Naive B cell (primary cell): ENCODE measurements at places on chromosomes 6 and 20. TPM values are rescaled to one million over a fixed set of nuclear protein-coding genes. Genes with fewer than 3 reads are reported as not detected.
A peak's percentile ranks its signal among the peaks of the same experiment; 100 is the strongest.

The PNPLA1 gene
- polyA plus RNA-seq: not detected

The ITPA gene
- 49.1 TPM for polyA plus RNA-seq

The MARCKS gene
- 7.7 TPM for polyA plus RNA-seq

The RBM38 gene
- 139 TPM for polyA plus RNA-seq

The TRIM31 gene
- polyA plus RNA-seq: not detected

DNA sequence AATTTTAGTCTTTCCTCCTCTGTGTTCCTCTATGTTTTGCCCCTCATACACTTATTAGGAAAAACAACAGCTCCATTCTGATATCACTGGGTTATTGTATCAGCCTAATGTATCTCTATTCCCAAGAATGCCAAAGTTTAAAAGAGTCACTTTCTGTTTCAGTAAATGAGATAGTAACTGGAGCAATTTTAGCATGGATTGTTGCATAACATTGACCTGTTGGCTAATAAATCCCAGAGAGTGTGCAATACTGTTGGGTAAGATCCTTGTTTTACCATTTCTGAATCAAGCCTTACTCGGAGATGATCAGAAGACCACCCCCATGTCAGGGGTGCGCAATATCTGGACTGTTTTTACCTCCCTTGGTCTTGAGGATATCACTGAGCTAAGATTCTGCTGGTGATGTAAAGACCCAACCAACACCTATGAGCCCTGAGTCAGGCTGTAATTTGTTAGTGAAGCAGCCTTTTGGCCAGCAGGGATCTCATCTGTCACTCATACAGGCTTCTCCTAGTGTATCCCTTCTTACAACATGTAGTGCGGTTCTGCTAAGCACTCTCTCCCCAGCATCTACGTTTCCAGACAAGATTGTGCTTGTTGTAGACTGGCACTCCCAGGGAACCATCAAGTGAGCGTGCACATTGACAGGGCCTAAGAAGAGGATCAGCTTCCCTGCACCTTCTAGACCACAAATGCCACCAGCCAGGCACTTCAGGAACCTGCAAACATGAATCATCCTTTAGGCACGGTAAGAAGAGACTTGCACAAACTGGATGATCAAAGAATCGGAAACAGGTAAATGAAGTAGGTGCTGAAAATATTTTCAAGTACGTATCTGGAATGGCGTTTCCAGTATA is 11.5 kb upstream of the IPCEF1 start:
- DNase-seq: no peak

DNA sequence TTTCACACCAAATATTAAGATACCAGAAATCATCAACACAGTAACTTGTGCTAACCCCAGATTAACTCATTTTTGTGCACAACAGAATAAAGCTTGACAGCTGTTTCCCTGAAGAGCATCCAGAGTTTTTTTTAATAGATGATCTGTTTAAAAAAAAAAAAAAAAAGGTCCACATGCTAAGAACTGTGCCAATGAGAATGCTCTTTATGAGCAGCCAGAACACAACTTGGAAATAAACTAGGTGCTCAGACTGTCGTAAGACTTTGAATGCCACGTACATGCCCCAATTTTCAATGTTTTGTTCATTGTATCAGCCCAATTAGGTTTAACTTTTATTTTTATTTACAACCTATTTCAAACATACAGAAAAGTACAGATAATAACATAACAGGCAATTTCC is 47.3 kb downstream of the STAU1 start:
- DNase-seq: no peak

GRCh38 chr20:15740046-15740775 is 833.0 kb downstream of the KIF16B start:
- DNase-seq: no peak

DNA sequence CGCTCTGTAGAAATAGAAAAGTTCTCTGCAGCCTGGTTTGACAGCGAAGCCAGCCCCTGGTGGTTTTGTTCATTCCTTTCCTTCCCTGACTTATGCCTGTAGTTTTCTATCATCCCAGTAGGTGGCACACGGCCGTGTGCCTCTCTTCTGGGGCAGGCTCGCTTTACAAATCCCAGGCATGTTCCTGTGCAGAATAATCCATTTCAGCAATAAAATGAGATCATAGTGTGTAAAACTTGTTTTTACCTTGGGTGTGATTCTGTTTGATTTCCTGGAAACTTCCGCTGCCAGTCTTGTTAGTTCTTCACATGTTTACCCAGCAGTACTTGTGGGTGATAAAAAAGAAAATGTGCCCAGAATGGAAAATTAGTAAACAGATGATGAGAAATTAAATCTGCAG is 7.4 kb upstream of the INSM1 start:
- no peak for DNase-seq

DNA sequence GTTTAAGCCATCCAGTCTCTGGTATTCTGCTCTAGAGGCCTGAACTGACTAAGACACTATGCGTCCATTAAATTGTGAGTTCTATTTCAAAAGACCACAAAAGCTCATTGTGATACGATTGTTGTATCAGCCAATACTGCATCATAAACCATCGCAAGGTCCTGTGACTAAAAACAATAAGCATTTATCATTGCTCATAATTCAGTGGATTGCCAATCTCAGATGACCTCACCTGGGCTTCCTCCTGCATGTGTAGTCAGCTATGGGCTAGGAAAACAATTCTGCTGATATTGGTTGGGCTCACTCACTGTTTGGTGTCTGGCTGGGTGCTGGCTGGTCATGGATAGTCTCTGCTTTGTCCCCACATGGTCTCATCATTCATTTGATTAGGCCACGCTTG is 592.7 kb upstream of the BTBD3 start:
- DNase-seq: no peak

- no peak for DNase-seq
These were observed 173.0 kb downstream of the GMDS start for GRCh38 chr6:2072453-2072852.

GRCh38 chr6:118963003-118963402 is 28.0 kb upstream of the MCM9 start:
- DNase-seq: no peak

- no peak for DNase-seq
These were observed 57.6 kb downstream of the CPNE5 start for GRCh38 chr6:36781669-36782068.

- no peak for DNase-seq
These were observed 228.6 kb upstream of the PMEPA1 start for GRCh38 chr20:57938158-57939108.

DNA sequence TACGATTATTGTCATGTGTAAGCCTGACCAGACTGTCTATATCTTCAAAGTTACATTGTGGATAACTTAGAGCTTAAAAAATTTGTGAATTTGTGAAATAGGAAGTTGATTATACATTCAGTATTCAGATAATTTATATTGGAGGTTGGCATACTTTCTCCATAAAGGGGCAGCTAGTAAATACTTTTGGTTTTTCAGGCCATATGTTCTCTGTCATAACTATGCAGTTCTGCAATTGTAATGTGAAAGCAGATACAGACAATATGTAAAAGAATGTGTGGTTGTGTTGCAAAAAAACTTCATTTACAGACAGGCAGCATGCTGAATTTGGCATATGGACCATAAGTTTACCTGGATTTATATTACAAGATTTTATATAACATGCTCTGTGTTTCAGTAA is 29.3 kb downstream of the HSF2 start:
- DNase-seq: no peak

DNA sequence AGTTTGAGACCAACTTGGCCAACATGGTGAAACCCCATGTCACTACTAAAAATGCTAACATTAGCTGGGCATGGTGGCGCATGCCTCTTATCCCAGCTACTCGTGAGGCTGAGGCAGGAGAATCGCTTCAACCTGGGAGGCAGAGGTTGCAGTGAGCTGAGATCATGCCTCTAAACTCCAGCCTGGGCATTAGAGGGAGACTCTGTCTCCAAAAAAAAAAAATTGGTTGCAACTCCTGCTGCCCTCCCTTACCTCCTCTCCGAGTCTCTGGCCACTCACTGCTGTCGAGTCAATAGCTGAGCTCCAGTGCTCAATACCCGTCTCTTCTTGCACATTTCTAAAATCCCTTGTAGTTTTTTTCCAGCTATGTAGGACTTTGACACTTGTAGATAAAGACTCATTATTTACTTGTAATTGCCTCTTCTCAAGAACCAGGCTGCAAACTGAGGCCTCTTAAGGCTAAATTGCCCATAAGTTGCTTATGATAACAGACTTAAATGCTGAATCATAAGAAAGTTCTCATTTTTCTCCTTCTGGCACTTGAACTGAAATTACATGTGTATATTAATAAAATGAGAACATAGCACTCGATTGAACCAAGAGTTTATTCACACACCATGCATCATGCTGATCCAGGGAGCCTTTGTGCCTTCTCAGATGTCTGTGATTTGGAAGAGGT is 13.8 kb downstream of the HECA start:
- no peak for DNase-seq

DNA sequence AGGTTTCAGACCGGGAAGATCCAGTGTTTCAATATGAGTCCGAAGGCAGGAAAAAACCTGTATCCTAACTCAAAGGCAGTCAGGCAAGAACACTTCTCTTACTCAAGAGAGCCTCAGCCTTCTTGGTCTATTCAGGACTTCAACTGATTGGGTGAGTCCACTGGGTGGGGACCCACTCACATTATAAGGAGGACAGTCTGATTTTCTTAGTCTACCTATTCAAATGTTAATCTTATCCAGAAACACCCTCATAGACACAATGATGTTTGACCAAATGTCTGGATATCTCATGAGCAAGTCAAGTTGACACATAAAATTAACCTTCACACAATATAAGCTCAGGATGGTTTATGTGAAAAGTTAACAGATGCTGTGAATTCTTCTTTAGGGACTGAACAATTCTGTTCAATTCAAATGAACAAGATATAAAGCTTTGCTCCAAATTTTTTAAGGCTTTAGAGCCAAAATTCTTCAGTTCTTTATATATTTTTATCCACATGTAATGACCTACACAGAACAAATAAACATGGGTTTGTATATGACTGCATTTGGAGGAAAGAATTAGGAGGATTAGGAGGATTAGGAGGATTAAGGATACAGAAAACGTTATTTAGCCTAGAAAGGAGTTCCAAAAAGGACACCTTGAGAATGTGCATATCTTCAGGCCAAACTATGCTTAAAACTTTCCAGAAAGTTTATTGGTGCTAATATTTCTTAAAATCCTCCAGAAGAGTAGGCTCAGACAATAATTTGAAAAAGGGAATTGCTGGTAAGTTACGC is 35.3 kb upstream of the LAMA2 start:
- DNase-seq: no peak

DNA sequence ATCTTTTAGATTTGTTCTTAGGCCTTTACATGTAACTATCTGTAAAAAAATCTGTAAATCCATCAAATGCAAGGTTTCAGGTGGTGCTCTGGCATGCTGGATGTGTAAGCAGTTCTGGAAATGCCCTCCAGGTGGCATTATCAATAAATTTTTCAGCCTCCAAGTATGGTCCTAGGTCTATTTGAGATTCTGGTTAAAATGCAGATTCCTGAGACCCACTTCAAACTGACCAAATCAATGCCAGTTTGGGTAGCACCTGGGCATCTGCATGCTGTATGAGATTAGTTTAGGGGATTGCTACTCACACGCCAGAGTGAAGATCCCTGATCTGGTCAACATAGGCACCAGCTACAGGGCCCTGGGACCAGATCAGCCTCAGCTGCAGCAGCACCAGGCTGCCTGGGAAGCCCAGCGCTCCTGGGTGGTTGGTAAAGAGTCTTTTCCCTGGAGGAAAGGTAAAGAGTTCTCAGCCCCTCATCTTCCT is 507.3 kb upstream of the CITED2 start:
- peak; percentile 6 for DNase-seq

DNA sequence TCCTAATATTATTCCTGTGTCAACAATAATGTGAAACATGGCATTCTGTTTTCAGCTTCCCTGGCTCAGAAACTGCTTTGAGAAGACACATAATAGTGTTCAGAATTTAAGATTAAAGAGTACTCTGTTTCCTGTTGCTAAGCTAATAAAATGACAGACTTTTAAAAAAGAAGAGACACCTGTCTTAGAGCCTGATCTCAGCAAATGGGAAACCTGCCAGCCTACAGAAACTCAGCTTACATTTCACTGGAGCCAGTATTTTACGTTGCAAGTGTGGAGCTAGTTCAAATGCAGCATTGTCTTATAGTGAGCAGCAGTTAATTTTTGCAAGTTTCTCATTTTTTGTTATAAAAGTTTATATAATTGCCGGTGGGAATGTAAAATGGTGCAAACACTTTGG is 28.8 kb downstream of the KIZ start:
- DNase-seq: no peak

DNA sequence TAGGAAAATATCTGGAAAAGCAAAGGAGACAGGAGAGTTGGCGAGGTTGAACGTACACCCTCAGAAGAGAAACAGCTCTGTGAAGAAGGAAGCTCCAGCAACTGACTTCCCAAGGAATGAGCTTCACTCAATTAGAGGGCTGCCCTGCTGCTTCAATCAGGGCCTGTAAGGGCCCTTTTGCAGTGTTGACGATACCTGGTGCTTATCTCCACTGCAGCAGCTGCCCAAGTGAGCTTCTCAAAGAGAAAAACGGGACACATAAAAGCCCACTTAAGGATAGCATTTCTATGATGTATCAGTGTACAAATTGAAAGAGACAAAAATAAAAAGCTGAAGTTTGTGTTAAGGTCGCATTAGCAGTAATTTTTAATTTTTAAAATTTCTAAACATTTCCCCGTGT is 16.4 kb downstream of the SEC63 start:
- DNase-seq: no peak

DNA sequence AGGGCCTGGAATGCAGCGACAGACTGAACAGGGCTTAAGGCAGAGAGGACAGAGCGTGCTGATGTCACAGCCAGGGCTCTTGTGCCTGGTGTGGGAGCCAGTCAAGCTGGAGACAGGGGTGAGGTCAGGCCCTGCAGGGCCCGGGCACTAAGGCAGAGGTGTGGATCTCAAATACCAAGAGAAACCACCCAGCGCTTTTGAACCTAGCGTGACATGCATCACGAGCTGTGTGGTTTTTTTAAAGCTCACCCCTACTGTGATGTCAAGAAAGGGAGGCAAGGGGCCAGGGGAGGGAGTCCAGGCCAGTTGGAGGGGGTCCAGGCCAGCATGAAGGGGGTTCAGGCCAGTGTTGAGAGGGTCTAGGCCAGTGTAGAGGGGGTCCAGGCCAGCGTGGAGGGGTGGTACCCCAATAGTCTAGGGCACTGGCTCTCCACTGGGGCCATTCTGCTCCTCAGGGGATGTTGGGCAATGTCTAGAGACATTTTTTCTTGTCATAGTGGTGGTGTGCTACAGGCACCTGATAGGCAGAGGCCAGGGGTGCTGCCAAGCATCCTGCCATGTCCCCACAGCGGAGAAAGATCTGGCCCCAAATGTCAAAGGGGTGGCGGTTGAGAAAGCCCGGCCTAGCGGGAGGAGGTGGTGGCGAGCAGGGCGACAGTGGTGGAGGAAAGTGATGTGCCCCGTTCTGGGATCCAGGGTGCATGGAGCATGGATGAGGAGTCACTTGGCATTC is 42.6 kb downstream of the RBM38 start:
- DNase-seq: peak; percentile 35

- no peak for DNase-seq
These were observed 212.7 kb upstream of the FOXA2 start for GRCh38 chr20:22797103-22797502.

- DNase-seq: peak; percentile 0
These were observed 127.5 kb downstream of the PKHD1 start for GRCh38 chr6:51959744-51960383.
